ENCODE measurements at places on chromosomes 12 and 14.

DNA sequence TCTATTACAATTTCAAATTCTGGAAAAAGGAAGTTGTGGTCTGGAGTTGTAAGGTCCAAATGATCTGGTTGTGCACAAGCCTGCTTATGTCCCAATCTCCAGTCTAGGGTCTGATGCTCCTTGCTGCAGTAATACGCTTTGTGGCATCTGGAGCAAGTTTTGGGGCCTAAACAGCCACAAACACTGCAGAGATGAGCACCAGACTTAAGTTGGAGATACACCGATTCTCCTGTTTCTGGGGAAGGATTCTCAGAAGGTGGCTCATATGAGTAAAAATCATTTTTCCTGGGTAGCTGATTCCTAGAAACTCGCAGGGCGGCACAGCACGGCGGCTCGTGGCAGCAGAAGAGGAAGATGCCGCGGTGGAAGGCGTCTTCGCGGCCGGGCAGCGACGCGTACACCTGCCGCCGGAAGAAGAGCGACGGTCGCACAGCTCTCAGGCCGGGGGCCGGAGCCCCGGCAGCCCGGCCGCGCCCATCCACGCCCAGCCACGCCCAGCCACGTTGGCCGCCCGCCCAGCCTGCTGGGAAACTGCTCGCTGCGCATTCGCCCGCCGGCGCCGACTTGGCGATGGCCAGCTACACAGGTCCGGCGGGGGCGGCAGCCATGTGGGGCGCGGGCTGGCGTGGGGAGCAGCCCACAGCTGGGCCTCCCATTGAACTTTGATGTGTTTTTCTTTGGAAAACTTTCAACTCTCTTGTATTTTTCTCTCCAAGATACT is 129.0 kb downstream of the ASCL4 start:
- DNase-seq = no peak

DNA sequence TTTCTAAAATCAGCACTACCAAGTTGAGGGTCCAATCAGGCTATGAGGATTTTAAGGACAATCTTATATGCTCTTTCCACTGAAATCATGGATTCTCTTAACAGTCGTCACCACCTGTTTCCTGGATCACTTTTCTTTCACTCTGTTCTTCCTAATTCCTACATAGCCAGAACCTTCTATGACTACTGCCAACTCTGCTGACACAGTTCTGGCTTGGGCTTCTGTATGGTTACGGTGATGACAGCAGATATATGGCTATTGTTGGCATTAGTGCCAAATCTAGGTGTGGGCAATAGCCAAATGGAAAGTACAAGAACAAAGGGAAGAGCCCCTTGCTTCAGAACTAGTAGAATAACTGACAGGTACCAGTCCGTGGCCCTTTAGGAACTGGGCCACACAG is 124.0 kb downstream of the ARID2 start:
- DNase-seq = no peak

- no peak for DNase-seq
Observed at GRCh38 chr12:72228424-72228823, 43.7 kb upstream of the TRHDE start.

- DNase-seq = peak; percentile 35
Observed at GRCh38 chr12:107568718-107569117, 116.9 kb upstream of the PWP1 start.

DNA sequence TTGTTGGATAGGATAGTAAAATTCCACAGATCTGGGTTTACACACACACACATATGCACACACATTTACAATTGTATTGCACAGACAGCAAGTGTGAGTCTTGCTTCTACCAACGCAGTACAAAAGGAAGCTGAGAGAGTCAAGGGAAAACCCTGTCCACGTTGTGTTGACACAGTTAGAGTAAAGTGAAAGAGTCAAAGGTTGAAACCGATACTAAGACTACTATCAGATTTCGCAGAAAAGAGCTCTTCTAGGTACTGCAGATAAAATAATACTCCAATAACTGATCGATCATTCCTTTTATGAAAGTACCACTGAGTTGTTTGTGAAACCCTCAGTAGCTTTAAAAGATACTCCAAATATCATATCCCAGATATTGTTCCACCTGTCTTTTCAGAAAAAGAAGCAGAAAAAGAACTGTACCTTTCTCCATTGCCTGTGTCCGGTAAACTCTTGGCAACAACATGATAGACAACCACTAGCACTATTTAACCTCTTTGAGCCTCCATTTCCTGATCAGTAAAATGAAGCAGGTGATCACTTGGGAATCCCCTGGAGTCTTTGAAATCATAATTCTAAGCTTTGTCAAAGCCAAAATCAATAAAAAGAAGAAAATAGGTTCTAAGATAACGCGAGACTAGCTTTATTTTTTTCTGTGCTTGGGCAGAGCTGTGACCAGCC is 224.6 kb upstream of the FOXN3 start:
- DNase-seq = no peak

DNA sequence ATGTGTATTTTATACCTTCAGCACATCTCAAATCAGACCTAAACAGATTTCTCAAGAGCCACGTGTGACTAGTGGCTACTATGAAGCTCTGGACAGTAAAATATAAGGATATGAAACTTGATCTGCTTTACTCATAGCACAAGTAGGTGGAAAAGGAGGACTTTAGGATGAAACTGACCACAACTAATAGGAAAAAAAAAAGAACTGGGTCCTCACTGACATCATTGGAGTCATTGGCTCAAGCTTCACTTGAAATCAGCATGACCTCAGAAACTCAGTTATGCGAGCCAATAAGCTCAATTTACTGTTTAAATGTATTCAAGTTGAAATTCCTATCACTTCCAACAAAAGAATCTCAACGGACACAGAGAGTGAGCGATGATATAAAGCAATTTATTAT is 34.1 kb upstream of the CIT start:
- DNase-seq = peak; percentile 62

DNA sequence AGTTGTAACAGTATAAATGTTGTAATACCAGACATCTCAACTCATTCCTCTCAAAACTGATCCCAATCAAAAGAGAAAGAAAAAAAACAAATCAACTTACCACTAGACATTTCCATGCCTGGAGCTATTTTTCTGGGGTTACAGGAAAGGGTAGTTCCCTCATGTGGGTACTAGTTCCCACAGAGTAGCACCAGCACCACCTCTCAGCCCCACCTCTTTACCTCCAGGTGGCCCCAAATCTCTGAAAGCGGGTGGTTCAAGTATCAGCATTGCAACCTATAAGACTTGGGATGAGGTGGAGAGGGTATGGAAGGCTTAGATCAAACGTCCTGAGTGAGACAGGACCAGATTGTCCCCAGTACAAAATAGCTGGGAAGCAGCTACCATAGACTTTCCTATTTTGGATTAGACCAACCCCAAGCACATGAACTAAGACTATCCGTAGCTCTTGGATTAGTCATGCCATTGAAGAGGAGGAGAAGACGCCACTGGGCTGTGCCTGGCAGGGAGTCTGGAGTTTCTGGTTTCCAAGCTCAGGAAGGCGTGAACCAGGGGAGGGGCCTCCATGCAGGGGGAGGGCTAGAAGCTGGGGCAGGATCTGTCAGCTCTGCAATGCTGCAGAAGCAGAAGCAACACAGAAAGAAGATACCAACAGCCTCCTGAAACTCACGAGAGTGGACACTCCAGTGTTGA is at the start of gene SLC39A2:
Gene SLC39A2, plus strand, starts transcription at position 620 of the 693 bp plus-strand sequence. CDS start 154 bp downstream, outside the sequence.
- peak; percentile 57 for DNase-seq

DNA sequence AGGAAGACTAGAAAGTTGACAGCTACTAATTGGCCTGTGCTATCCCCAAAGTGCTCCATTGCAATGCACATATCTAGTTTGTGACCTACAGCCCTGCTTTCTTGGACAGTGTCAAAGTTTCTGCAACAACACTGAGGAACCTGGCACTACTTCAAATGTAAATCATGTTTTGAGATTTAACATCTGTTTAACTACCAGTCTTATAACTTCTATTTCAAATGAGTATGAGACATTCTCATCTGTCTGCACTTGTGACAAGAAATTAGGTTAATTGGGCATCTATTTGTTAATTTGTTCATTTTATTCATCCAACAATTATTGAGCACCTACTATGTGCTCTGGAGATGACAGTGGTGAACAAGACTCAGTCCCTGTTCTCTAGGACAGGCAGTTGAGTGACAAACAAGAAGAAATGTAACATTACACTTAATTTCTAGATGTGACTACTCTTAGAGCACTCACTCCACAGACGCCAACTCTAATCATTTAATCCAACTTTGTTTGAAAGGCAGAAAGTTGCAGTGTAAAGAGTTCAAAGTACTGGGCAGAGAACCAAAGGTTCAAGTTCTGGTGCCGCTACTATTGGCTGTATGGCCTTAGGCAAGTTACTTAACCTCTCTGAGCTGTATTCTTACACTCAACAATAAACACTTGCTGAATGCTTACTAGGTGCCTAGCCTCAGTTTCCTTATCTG is 74.8 kb downstream of the HECTD4 start:
- no peak for DNase-seq

GRCh38 chr12:1343422-1343821 is 251.0 kb downstream of the FBXL14 start:
- no peak for DNase-seq

DNA sequence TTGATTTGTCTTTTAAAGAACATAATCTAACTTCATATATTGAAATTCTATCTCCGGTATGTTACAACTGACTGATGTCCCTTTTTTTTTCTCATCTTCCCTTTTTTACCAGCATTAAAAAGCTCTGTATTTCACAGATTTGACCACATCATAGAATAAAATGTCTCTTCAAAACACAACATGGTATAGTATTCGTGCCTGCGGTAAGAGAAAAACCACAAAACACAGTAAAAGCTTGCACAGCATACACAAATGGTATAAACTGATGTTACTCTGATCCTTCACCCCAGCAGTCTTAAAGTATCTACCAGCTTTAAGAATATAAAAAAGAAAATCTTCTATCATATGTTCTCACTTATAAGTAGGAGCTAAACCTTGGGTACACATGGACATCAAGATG is 83.4 kb downstream of the HECTD1 start:
- DNase-seq = no peak

DNA sequence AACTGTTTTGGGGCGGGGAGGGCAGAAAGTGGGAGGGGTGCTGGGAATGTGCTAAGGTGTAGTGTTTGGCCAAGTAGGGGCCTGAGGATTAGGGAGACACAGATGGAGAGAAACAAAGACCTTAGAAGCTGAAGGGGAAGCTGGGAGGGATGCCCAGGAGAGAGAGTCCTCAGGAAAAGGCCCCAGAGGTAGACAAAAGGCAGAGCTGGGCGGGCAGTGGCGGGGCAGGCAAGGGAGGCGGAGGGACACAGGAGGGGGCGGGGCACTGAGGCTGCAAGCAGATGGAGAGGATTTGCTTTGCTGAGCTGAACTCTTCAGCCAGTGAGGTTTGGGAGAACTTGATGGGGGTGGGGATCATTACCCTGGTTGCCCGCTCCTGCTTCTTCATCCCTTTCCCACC is 2.8 kb downstream of the PTMS start:
- no peak for DNase-seq

- DNase-seq = peak; percentile 78
Observed at GRCh38 chr12:18468246-18469075, 207.1 kb downstream of the PIK3C2G start.

All from ELR (cell line).